Aortic smooth muscle cell (primary cell): ENCODE measurements at places on chromosomes 7 and 10. TPM values are rescaled to one million over a fixed set of nuclear protein-coding genes. Genes with fewer than 3 reads are reported as not detected.

Gene STOX1
- under 0.01 and 0.06 TPM in 2 replicates for total RNA-seq

Gene DEPP1
- total RNA-seq: 36.6 and 79.2 TPM in 2 replicates

Gene GNA12
- 17.6 and 22.2 TPM in 2 replicates for total RNA-seq

Gene PDZD8
- 15.9 and 18.8 TPM in 2 replicates for total RNA-seq
